ENCODE measurements at places on chromosomes 1 and 21. TPM values are rescaled to one million over a fixed set of nuclear protein-coding genes. Genes with fewer than 3 reads are reported as not detected.

The NBPF3 gene
- total RNA-seq, result 42.0 TPM

The SEC16B gene
- total RNA-seq, result 5.9 TPM

The UBAP2L gene
- total RNA-seq, result 166 TPM

The LCE1B gene
- not detected for total RNA-seq

The NR1I3 gene
- 0.31 TPM for total RNA-seq

The OR2M4 gene
- 0.39 TPM for total RNA-seq

The SPRR4 gene
- total RNA-seq, result 8.4 TPM

The OR13G1 gene
- 0.19 TPM for total RNA-seq

The OTUD7B gene
- total RNA-seq, result 31.5 TPM

The TFF2 gene
- not detected for total RNA-seq

The PGBD2 gene
- 12.2 TPM for total RNA-seq

DNA sequence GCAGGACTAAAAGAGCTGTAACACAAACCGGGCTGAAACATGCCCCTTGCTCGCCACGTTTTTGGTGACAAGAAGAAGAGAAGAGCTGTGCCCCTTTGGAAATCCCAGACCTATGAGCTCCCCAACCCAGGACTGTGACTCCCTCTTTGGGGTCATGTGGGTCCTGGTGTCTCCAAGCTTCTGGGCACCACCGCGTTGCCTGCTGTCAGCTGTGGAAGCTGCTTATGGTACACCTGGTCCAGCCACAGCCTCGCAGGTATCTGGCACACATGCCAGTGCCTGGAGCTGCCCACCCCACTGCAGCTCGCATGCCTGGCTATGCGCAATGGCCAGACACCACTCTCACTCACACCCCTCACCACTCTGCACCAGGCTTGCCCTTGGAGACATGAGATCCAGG is 171.8 kb downstream of the MATN1 start:
- no peak for DNase-seq

DNA sequence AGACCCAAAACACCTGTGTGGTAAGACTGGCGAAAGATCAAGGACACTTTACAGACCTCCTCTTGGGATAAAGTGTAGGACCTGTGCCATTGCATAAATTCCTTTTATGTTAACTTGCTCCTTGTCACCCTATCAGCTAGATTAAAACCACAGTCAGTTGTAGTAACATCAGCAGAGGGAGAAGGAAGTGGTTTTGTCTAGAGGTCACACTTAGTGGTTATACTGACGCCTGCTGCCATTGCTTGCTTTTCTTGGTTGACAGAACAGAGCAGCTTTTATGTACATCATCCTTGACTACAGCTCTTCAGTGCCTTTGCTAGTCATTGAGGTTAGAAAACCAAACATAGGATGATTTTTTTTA is 101.4 kb downstream of the PBX1 start:
- no peak for DNase-seq

DNA sequence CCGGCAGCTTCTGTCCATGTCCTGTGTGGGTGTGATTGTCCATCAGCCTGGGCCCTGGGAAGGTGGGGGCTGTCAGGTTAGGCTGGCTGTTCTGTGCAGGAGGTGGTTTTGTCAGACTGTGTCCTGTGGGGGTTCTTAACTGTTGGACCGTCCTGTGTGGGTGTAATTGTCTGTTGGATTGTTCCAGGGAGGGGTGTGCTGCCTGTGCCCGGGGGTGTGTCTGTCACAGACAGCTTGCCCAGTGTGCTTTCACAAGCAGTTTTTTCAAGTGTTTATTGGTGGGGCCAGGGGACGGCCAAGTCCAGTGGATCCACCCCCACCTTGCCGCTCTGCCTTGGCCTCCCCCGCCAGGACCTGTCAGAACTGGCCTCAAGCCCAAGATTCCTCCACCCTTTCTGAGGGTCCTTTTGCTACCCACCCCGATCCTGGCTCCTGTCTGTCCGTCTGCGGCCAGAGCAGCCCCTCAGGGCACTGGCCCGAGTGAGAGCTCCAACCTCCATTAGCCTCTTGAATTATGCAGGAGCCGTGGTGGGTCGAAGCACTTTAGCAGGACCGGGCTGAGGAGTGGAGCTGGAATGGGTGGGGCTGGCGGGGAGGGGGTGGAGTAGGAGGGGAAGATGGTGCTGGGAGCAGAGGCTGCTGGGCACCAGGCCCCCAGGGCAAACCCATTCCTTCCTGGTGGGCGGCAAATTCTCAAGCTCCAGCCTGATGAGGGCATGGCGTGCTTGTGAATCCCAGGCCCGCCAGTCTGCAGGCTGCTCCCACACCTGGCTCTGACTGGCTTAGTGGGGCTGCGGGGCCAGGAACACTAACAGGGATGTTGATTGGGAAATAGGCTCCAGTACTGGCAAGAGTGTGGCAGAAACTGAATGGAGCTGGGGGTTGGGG is 47.2 kb downstream of the PTPRF start:
- DNase-seq, result no peak

DNA sequence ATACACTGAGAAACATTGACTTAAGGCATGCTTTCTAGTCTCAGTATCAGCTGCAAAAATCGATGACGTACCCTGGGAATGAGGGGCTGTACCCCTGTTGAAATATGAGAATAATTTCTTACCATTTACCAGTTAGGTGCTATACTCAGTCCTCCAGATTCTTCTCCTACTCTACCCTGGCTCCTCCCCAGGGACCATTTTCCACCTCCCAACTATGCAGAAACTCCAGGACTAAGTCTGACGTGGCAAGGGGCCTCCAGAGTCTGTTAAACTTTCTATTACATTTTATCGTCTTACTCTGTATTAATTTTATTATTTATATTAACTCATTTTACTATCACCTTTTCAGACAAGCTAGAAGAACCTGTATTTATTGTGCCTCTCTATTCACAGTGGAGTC is 124.3 kb downstream of the CYYR1 start:
- DNase-seq, result no peak

GRCh38 chr1:151144474-151145303 is 1.7 kb downstream of the SEMA6C start:
- no peak for DNase-seq

DNA sequence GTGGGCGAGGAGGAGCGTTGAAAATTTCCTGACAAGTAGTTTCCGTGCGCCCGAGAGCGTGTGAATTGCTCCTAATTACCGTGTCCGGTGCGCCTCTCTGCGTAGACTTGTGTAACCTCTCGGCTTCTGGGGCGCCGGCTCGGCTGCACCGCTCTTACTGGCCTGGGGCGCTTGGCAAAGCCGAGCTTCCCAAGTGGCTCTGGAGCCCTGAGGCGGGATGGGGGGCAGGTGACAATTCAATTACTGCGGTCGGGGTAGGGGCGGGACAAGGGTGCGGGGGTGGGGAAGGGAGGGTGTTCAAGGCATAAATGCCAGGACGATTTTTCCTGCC is 392 bp upstream of the DMRTA2 start:
- DNase-seq, result no peak

GRCh38 chr1:91572044-91572443 is 71.4 kb downstream of the CDC7 start:
- DNase-seq, result no peak

GRCh38 chr1:46606255-46606965 is 2.3 kb upstream of the MKNK1 start:
- no peak for DNase-seq

DNA sequence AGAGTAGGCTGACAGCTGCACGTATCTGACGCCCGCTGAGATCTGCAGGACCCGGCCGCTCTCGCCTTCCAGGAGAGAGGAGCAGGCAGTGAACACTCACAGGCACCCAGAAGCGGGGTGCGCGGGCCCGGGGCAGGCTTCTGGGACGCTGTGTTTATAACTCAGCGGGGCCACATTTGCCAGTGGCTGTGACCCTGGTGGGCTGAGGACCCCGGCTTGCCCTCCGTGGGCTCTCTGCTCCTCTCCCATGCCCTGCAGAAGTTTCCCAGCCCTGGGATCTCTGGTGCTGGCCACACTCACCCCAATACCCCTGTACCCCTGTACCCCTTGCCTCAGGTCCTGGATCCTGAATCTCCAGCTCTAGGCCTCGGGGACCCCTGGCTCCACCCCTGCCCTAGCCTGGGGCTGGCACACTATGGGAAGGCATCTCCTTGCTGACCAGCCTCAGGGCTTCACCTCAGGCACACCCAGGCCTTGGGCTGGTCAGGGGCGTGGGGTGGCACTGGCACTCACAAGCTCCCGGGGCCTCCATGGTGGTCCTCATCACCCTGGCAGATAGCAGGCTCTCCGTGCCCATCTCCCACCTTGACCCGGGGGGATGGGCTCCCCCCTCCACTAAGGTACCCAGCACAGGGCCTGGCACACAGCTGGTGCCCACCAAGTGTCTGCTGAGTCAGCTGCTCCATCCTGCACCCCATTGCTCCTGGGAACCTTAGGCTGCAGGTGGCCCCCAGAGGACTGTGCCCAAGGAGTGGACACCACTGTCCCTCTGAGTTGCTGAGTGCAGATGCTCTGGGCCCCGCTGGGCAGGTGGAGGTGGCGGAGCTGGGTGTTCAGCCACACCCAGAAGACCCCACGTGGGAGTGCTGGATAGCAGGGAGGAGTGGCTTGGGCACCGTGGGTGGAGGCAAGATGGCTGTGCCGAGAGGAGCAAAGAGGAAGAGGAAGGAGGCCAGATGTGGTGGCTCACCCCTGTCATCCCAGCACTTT is 32.4 kb downstream of the MORN1 start:
- DNase-seq, result no peak

DNA sequence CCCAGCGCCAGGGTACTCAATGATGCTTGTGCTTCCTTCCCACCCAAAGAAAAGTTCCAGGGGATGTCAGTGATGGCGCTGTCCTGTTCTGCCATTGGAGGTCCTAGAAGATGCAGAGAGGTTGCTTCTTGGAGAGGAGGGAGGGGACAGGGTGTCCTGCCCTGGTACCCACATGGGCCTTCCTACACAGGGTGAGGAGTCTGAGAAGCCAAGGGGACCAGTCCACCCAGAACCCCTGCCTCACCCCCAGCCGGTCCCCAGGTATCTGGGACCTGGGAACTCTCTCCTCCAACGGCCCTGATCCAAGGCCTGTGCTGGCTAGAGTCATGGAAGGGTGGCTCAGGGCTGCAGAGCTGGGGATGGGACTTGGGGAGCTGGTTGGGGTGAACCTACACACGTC is 259.4 kb downstream of the KCNJ6 start:
- DNase-seq, result no peak

- DNase-seq, result no peak
Measured at GRCh38 chr1:3510136-3510955, 55.9 kb downstream of the ARHGEF16 start.

- DNase-seq, result no peak
Measured at GRCh38 chr21:32406405-32406804, 6.1 kb upstream of the EVA1C start.

DNA sequence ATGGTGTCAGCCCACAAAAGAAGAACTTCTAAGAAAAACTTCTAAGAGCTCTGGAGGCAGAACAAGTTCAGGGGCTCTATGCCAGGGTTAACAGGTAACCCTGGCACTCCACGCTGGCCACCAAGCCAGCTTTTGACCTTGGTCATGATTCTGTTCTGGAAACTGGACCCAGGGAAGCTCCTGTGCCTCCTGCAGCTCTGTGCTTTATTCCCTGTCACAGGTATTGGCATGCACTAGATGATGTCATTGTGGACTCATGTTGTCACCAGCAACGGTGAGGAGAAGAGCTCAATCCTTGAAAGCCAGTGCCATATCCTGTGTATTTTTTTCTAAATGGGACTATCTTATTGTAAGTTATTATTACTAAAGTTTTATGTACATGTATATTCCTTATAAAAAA is 56.7 kb upstream of the GCLM start:
- no peak for DNase-seq

GRCh38 chr1:178946416-178946815 is 75.5 kb upstream of the ANGPTL1 start:
- no peak for DNase-seq

GRCh38 chr1:45258059-45258650 is 51.8 kb upstream of the ZSWIM5 start:
- DNase-seq, result no peak

DNA sequence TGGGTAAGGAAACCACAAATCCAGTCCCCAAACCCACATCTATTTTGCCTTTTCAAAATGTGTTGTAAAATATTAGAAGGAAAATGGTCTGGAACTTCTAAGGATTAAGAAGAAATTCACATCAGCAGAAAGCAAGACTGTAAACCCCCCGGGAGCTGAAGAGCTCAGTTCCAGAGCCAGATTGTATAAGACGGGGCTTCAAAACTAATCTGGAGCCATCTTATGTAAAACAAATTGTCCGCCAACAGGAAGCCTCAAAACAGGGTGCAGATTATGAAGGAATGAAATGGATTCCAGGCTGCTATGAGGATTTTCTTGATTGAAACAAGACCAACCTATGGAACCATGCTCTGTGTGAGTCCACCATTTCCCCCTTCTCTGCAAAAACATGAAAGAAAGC is 25.1 kb upstream of the HUNK start:
- no peak for DNase-seq

GRCh38 chr1:53384796-53385195 is 56.9 kb upstream of the LRP8 start:
- no peak for DNase-seq

DNA sequence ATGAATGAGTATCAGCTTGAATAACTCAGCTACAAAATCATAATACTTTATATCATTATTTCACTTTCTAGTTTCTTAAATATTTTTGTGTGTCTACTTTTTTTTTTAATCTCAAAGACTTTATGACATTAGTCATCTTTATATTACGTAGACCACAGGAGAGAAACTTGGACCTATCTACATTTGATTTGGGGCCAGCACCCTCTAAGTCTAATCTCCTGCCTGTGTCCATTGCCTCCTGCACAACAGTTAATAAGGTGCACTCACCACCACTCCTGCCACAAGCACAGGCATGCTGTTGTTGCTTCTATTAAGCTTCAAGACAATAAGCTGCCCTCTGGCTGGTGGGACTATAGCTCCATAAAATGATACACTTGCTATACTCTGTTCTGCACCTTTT is 70.4 kb downstream of the DIRAS3 start:
- DNase-seq, result no peak

DNA sequence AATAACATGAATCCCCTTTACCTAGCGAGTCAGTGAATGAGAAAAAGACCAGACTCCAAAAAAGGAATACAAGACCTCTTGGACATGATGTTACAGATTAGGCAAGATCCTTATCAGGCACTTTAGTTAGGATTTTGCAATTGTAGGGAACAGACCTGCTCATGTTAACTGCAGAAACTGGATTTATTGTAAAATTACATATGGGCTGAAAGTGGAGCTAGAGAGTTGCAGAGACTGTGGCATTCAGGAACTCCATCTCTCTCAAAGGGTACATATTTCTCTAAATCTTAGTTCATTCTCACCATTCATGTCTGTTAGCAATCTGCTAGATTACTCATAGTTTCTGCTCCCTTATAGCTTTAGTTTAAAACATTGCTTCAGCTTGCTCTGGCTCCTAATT is 142.2 kb downstream of the PAPPA2 start:
- DNase-seq, result no peak

GRCh38 chr1:52627028-52627427 is 5.9 kb upstream of the SHISAL2A start:
- DNase-seq, result no peak
